ENCODE measurements at places on chromosomes 5 and 9.

DNA sequence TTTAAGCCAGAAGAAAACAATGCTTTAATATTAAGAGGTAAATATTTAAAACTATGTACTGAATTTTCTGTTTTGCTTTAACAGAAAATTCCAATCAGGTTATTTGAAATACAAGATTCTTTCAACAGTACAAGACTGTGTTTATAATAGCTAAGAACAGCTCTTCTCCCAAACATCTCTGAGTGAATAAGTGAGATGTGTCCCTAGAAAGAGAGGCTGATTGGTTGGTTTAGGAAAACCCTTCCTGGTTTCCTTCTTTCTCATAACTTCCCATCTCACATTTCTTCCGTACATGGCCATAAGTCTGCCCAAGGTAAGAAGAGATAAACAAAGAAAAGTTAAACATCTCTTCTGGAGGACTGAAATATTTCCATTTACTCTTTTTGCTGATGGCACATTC is 145.9 kb downstream of the FANCC start:
- DNase-seq, result no peak

GRCh38 chr5:132907161-132907560 is 33.7 kb downstream of the LEAP2 start:
- DNase-seq, result no peak

GRCh38 chr9:16690205-16690604 is 180.3 kb downstream of the BNC2 start:
- DNase-seq, result no peak

DNA sequence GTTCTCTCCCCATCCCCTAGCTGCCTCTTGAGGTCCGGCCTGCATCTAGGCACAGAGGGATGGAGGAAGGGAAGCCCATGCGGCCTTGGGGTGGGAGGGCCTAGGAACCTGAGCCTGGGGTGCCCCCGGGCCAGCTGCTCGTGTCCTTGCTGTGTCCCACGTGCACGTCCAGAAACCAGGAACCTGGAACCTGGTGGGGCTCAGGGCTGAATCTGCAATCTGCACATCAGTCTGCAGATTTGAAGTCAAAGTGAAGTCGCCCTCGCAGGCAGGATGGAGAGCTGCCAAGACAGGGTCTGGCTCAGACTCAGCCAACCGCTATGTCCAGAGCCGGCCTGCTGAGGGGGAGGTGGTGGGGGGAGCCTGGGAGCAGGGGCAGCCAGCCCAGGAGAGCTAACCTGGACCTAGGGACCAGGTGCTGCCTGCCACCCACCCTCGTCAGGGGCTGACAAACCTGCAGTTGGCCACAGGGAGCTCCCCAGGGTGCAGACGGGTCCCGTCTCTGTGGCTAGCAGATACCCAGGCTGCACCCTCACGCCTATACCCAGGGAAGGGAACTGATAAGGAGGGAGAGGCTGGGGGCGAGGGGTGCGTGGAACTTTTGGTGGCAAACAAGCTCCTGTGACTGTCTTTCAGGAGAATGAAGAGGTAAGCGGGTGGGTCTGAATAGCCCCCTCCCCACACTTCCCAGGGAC is 103.5 kb upstream of the SIMC1 start:
- DNase-seq, result peak; percentile 60

DNA sequence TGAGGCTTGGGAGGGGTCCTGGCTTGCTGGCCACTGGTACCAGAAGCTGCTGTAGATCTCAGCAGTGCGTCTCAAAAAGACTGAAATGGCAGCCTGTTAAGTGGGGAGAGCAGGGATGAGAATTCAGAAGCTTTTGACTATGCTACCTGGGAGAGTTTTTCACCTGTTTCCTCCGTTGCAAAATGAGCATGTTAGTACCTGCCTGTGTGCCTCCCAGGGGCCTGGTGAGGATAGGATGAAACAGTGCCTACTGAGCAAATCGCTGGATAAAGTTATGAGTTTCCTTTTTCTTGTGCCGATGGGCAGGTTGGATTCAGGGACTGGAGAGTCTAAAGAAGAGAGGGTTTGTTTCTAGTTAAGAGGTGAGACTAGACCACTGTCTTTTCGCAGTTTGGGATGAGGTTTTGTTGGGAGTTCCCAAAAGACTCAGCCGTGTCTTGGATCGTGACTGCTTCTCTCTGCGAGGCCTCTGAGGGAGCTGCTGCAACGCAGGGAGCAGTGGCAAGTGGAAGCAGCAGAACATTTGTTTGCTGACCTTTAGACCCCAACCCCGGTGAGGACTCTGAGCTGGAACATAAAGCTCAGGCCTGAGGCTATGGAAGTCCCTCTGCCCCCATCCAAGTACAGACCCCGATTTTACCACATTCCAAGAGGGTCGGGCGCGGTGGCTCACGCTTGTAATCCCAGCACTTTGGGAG is 1.4 kb downstream of the RALGPS1 start:
- no peak for DNase-seq
